ENCODE measurements at places on chromosomes 16 and 17.
A peak's percentile ranks its signal among the peaks of the same experiment; 100 is the strongest.

DNA sequence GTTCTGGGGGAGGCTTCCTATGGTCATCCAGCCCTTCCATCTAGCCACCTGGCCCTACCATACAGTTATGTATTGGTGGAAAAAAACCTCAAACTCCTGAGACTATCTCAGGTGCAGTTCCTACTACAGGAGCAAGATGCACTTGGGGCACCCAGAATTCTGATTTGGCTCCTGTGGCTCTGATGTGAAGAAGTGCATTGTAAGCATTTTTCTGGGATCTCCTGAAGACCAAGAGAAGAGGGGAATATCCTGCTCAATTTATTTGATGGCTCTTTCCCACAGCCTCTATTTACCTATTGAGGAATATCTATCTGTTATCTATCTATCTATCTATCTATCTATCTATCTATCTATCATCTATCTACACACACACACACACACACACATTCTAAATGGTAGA is 1981.5 kb downstream of the TP53TG3F start:
- no peak for DNase-seq

DNA sequence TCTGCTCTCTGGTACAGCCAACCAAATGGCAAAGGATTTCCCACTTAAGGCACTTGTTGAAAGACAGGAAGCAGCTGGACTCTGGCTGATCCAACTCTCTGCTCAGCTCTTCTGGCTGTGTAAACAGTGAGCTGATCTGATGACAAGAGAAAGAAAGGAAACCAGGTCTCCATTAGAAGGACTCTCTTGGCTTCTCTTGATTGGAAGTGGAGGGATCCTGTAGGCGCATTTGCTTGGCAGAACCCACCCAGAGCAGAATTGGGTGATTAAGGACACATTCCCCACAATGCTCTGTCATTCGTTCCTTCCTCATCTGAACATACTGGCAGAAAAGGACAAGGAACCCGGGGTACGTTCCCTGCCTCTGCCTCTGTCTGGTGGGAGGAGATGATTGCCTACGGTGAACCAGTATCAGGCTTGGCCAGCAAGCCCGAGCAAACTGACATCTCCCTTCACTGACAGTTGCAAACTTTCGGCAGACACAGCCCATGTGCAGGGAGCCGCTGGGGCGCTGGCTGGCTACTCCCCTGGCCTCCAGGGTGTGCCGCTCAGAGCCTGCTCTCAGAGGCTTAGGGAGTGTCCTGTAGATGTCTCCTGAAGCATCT is 29.1 kb downstream of the LDHD start:
- DNase-seq: no peak

- DNase-seq: no peak
Measured at GRCh38 chr16:24013864-24014645, 178.3 kb downstream of the PRKCB start.

DNA sequence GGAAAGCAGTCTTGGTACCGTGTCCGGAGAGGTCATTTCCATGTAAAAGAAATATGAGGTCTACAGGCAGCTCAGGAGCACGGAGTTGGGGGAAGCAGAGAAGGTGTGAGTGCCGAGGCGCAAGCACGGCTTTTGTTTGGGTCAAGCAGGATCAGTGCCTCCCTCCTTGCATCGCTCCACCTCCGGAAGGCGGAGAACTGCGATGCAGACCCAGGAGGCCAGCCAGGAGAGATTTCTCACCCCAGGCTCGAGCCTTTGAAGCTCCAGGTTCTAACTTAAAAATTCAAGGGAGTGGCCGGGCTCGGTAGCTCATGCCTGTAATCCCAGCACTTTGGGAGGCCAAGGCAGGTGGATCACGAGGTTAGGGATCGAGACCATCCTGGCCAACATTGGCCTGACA is 25.0 kb downstream of the NAA60 start:
- no peak for DNase-seq

DNA sequence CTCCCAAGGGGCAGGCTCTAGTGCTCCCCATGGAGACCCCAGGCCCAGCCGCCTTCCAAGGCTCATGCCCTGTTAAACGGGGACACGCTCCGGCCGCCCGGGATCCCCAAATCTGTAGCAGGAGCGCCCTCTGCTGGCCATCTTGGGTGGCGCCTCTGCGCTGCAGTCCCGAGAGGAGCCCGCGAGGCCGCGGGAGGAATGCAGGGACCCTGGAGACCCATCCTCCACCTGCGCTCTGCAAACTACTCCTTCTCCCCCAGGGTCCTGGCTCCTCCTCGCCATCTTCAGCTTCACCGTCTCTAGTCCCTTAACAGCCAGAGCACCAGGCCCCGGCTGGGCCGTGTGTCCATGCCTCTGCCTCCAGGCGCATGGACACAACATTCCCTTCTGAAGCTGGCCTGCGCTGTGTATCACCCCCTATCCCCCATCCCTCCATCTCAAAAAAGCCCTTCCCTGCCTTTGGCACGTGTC is 23.6 kb upstream of the KRT17 start:
- peak; percentile 95 for DNase-seq

- no peak for DNase-seq
Measured at GRCh38 chr17:73371285-73371684, 59.5 kb upstream of the CDC42EP4 start.
